Prostate gland (tissue), 2 donors: ENCODE measurements at places on chromosomes 7 and 10.

GRCh38 chr7:135877805-135878204 is 99.4 kb downstream of the MTPN start:
- DNase-seq = peak; percentile 72

DNA sequence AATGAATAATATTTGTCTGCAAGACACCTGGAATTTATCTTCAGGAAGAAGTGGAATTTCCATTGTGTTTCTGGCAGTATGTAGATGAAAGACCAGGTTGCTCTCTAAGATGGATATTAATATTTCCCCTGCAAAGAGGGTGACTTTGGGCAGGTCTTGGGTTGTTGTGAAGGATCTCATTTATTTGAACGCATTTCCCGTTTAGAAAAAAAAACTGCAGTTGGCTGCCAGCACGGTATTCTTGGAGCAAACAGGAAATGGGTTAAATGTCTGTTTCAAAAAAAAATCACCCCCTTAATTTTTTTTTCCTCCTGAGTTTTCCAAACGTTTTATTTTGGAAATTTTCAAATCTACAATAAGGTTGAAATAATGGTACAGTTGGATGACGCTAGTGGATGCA is 11.5 kb downstream of the EIF4H start:
- no peak for DNase-seq

GRCh38 chr7:101954499-101954898 is 137.1 kb downstream of the CUX1 start:
- no peak for DNase-seq

GRCh38 chr7:157855452-157856213 is 518.8 kb downstream of the DNAJB6 start:
- DNase-seq = no peak

GRCh38 chr7:41039981-41040380 is 662.9 kb downstream of the INHBA start:
- DNase-seq = no peak

- DNase-seq = no peak
Measured at GRCh38 chr7:127891144-127891543, 140.1 kb downstream of the LRRC4 start.

DNA sequence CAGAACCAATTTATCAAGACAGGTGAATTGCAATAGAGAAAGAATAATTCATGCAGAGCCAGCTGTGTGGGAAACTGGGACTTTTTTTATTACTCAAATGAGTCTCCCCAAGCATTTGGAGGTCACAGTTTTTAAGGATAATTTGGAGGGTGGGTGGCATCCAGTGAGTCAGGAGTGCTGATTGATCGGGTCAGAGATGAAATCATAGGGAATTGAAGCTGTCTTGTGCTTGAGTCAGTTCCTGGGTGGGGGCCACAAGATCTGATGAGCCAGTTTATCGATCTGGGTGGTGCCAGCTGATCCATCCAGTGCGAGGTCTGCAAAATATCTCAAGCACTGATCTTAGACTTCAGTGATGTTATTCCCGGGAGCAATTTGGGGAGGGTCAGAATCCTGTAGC is 9.9 kb upstream of the MYO1G start:
- DNase-seq = no peak

GRCh38 chr7:108268200-108268820 is 138.1 kb upstream of the LAMB4 start:
- no peak for DNase-seq

GRCh38 chr10:12513775-12514673 is 164.7 kb downstream of the CAMK1D start:
- DNase-seq = no peak

GRCh38 chr10:11035301-11035991 is 17.8 kb downstream of the CELF2 start:
- no peak for DNase-seq

DNA sequence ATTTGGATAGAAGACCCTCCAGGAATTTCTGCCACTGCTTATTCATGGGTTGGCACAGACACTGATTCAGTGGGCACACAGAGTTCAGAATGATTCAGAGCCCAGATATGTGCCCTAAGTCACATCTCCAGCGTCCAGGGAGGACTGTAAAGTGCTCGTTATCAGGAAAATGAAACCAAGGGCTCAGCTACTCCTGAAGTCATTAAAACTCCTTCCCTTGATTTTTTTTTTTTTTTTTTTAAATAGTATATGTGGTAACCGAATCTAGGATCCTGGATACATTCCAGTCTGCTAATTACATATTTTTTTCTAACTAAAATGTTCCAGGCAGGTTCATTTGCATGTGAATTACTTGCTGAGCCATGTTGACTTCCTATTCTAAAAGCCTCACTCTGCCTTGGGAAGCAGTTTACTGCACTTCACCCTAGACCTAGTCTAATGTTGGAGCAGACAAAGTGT is 34.7 kb downstream of the MET start:
- DNase-seq = no peak

- DNase-seq = no peak
Measured at GRCh38 chr7:18163091-18163490, 135.4 kb upstream of the PRPS1L1 start.

DNA sequence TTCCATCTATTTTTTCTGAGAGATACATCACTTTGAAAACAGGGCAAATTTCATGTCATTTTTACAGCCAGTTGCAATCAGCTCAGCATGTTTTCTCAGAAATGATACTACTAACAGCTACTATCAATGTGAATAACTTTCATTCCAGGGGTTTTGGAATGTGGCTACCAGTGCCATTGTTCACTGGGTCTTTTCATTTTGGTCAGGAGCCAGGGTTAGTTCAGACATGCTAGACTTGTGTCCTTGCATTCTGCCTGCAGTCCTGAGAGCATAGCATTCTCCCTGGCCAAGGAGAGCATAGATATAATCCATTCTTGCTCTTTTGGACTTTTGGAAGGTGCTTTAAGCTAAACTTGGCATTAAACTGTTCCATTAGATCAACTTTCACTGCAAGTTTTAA is 160.9 kb upstream of the NEBL start:
- DNase-seq = no peak

GRCh38 chr7:42673951-42674350 is 237.9 kb downstream of the C7orf25 start:
- no peak for DNase-seq

- DNase-seq = no peak
Measured at GRCh38 chr10:88598055-88598454, 11.5 kb downstream of the LIPJ start.

- no peak for DNase-seq
Measured at GRCh38 chr10:72557362-72557761, 68.5 kb downstream of the MICU1 start.

DNA sequence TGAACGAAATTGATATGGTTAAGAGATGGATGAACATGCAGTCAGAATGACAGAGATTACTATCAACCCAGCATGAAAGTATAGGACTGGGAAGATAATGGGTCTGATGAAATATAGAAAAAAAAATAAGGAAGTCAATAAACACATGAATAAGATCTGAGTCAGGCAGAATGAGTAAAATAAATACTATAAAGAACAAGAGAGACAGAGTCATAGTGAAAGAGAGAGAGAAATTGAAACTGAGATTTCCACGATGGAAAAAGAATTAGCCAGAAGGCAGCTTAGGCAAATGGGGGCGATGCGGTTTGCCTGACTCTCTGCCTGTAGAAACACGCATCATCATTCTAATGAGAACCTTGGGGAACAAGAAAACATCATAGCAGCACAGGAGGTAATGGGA is 26.6 kb downstream of the SEMA3D start:
- no peak for DNase-seq

DNA sequence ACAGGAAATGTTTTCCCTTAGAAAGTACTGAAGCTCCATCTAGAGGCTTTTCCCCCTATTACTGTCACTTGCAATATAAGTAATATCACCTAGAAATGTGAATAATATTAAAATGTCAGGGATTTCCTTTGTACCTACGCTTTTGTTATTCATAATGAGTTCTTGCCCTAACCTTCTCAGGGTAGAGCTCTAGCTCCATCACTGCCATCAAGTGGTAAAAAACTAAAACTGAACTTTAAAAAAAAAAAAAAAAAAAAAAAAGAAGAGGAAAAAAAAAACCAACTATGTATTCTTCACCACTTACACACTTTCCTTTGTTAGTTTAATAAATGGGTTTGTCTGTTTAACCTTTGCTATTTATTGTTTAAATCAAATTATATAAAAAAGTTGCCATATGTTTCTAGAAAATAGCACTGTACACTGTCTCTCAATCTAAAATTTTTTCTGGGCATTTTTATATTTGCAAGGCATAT is 49.9 kb downstream of the DNAJC1 start:
- DNase-seq = no peak

GRCh38 chr7:147607157-147607800 is 983.3 kb upstream of the C7orf33 start:
- DNase-seq = no peak

- DNase-seq = no peak
Measured at GRCh38 chr10:51072921-51073434, 1.3 kb upstream of the PRKG1 start.

GRCh38 chr10:130805635-130806030 is 505.9 kb downstream of the TCERG1L start:
- DNase-seq = no peak

GRCh38 chr7:108135446-108136190 is 5.5 kb upstream of the LAMB4 start:
- DNase-seq = no peak

- no peak for DNase-seq
Measured at GRCh38 chr7:133904776-133905175, 222.4 kb upstream of the LRGUK start.

DNA sequence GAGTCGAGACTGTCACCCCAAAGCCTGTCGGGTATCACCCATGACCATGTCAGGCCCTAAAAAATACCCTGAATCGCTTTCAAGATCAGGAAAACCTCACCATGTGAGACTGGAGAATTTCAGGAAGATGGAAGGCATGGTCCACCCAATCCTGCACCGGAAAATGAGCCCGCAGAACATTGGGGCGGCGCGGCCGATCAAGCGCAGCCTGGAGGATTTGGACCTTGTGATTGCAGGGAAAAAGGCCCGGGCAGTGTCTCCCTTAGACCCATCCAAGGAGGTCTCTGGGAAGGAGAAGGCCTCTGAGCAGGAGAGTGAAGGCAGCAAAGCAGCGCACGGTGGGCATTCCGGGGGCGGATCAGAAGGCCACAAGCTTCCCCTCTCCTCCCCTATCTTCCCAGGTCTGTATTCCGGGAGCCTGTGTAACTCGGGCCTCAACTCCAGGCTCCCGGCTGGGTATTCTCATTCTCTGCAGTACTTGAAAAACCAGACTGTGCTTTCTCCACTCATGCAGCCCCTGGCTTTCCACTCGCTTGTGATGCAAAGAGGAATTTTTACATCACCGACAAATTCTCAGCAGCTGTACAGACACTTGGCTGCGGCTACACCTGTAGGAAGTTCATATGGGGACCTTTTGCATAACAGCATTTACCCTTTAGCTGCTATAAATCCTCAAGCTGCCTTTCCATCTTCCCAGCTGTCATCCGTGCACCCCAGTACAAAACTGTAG is 176.2 kb downstream of the RTKN2 start:
- DNase-seq = no peak

DNA sequence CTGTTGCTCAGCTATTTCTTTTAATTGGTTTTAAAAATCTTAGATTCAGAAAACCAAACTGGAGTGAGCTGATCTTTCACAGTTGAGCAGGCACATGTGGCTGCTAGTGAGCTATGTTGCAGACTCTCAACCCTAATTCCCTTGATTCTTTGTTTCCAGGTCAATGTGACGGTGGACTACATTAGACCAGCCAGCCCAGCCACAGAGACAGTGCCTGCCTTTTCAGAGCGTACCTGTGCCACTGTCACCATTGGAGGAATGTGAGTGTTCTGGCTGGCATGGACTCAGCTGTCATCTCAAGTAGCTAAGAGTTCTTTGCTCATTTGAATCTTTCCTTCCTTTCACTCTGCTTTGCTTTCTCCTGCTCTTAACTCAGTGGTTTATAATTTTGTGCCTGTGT is 187.1 kb downstream of the LRRC4 start:
- DNase-seq = no peak

- peak; percentile 52 for DNase-seq
Measured at GRCh38 chr10:121332829-121333765, 265.1 kb downstream of the FGFR2 start.

DNA sequence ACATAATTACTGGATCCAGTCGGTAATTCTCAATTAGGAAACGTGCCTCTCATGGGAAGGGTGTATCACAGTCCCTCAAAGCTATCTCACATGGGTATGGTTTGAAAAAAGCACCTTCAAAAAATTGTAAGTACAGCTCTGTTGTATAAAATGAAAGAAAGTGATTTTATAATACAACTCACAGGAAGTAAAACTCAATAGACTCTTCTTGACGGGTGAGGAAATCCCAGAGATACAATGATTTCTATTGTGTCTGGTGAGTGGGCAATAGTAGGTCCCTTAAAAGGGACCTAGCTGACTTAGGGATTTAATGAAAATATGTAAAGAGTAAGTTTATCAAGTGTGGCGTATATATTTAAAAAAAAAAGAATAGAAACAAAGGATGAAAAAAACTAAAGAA is 27.0 kb downstream of the TASOR2 start:
- DNase-seq = no peak

- DNase-seq = no peak
Measured at GRCh38 chr7:144508702-144509101, 105.2 kb upstream of the NOBOX start.

GRCh38 chr10:75672111-75672671 is 240.8 kb downstream of the LRMDA start:
- DNase-seq = no peak
